ENCODE measurements at places on chromosomes 3 and 15.

DNA sequence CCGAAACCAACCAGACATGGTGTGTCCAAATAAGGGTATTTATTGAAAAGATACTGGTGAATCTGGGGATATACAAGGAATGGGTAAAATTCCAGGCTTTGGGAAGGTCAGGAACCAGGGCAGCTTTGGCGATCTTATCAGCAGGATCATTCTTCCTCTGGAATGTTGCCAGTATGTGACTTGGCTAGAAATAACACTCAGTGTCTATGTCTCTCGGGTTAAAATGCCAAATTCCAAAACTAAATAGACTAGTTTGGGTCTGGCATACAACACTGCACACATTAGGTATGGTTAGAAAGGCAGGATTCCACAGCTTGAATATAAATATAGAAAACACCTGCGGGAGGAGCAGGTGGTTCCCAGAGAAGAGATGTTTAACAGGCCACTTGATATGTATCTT is 220.2 kb upstream of the CD96 start:
- DNase-seq: no peak

GRCh38 chr3:134829721-134830120 is 34.7 kb downstream of the EPHB1 start:
- no peak for DNase-seq

GRCh38 chr15:78415284-78415683 is 22.7 kb upstream of the IREB2 start:
- DNase-seq: peak; percentile 47

- no peak for DNase-seq
Observed at GRCh38 chr15:43519196-43519595, 1.8 kb downstream of the MAP1A start.

GRCh38 chr3:21356402-21356801 is 394.6 kb downstream of the ZNF385D start:
- DNase-seq: no peak

DNA sequence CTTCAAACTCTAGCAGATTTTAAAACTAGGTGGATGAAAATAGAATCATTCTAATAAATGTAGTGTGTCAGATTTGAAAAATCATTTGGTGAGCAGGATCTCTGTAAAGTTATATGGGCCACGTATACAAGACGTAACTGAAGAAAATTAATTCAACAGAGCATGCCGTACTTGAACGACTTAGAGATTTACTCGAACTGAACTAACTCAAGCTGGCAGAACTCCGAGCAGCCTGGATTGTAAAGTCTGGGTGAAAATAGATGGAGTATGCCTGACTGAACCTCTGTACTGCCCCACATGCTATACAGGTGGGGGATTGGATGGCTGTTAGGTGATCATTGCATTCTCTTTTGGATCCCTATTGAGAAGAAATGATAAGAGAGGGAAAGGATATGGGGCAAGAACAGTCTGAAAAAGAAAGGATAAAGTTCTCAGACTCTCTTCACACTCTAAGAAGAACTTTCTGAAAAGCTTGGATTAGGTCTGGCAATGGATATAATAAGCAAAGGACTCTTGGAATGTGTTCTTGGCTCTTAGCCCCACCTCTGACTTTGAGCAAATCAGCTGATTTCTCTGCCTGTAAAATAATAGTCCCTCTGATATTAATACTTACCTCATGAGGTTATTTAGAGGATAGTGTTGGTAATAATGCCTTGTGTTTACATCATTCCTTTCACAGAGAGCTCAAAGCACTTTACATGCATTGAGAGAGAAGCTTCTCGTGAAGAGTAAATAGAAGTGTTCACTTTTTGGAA is 147.5 kb downstream of the FILIP1L start:
- peak; percentile 73 for DNase-seq

DNA sequence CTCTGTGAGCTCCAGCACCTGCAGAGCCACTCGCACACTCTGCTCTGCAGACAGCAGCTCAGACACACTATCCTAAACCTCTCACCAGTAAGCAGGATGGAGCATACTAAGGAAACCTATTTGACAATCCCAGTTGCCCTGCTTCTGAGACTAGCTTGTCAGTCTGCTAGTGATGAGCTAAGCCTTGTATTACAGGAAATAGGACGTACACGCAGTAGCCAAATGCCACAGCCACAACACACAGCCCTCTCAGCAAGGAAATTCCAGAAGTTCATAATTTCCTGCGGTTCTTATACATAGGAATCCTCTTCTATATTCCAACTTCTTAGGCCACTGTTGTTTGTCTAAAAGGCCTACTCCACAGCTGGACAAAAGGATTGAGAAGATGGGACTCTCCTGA is 74.5 kb downstream of the MYLK start:
- DNase-seq: peak; percentile 81

DNA sequence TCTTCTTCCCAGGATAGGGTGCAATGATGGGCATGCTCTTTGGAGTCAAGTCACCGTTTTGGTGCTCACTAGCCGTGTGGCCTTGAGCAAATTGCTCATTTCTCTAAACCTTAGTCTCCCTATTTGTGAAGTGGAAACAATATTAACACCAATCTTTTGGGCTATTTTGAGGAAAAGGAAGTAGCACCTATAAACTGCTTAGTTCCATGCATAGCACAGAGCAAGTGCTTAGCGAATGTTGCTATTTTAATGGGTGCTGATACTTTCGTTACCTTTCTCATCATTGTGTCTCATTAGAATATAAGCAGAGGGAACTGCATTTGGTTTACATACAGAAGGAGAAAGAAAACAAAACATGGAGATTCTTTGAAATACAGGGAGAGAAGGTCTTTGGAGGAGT is 66.1 kb downstream of the BOC start:
- no peak for DNase-seq

GRCh38 chr15:75204340-75205063 is 2.8 kb downstream of the C15orf39 start:
- peak; percentile 91 for DNase-seq

GRCh38 chr3:31291818-31292217 is 240.9 kb upstream of the STT3B start:
- DNase-seq: no peak

DNA sequence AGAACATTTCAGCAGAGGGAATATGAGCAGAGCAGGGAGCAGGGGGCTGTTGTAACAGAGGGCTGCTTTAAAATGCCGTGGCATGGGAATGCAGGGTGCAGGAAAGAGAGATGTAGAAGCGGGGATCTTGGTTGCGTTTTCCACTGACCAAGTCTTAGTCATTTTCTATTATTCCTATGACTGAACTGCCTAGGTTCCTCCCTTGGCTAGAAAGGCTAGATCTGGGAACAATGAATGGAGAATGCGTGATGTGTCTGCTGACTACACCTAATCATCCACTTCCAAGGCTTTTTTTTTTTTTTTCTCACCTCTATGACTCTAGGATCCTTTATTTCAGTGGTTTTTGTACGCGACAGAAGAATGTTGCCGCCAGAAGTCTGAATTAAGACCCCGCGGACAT is 607.4 kb upstream of the TBL1XR1 start:
- DNase-seq: no peak

- no peak for DNase-seq
Observed at GRCh38 chr3:170352936-170353335, 4.6 kb upstream of the SKIL start.

- DNase-seq: peak; percentile 40
Observed at GRCh38 chr3:72664184-72664975, 183.9 kb downstream of the SHQ1 start.

DNA sequence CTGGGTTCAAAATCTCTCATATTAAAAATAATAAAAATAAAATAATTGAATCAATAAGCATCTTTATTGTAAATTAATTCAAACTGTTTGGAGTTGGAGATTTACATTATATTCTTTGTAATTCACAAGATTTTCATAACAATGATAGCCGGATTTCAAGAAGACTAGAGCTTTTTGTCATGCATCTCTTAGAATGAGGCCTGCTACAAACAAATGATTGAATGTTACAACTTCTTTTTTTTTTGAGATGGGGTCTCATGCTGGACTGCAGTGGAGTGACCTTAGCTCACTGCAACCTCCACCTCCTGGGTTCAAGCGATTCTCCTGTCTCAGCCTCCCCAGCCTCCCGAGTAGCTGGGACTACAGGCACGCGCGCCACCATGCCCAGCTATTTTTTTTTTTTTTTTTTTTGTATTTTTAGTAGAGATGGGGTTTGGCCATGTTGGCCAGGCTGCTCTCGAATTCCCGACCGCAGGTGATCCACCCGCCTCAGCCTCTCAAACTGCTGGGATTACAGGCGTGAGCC is 3.5 kb downstream of the SLTM start:
- no peak for DNase-seq

DNA sequence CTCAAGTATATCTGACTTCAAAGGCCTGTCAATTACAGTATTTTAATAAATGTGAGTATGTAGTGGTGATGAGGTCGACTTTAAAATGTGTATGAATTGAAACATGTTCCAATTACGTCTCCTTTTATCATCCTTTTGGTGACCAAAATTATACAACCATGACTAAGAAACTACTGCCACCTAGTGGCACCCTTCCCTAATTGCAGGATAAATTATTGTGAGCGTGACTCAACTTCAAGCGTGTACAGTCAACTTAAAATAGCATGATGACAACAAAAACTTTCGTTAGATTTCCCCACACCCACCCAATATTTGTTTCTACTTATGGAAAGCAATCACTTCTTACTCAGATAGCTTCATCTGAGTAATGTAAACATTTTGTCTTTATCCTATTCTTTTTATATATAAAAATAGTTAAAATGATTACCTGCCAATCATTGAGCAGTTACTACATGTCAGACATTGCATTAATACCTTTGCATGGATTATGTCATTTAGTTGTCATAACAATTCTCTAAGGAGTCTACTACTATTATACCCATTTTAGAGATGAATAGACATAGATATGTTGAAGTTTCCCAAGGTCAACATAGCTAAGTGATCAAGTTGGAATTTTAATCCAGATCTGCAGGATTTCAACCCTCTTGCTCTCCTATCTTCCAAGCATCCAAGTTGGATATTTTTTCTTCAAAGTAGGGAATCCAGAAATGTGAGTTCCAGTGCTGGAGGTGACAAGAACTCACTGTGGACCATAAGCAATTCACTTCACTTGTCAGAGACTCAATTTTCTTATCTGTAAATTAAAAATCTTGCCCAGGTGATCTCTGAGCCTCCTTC is 106.0 kb downstream of the MEX3B start:
- peak; percentile 56 for DNase-seq

GRCh38 chr3:144229953-144230352 is 258.3 kb downstream of the DIPK2A start:
- no peak for DNase-seq

DNA sequence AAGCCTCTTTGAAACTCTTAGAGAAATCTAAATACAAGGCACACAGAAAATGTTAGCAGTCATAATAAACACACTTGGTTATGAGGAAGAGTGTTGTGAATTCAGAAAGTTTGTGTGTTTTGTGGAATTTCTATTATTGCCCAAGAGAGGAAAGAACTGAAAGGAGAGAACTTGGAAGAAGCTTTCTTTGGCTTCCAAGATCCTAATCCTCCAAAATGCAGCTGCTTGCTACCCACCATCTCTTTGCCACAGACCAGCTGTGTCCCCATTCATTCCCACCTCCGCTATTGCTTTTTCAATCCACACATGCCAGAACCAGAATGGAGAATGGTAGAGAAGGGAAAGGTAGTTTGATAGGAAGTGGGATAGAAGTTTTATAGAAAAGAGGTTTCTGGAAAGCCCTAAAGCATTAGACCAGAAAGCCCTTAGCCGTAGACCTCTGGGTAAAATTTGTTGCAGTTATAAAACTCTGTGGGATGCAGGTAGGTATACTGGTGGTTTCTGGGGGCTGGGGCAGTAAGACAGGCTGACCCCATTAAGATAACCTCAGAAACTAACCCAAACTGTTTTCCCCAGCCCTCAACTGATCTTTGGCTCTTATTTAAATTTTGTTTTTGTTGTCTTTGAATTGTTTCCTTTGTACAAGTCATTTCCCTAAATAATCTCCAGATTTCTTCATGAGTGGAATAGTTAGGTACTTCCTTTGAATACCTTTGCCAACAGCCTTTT is 108.5 kb downstream of the FILIP1L start:
- DNase-seq: peak; percentile 39

GRCh38 chr3:164326714-164327113 is 751.6 kb downstream of the SI start:
- DNase-seq: no peak

- no peak for DNase-seq
Observed at GRCh38 chr3:33914212-33914611, 115.8 kb downstream of the PDCD6IP start.

- peak; percentile 60 for DNase-seq
Observed at GRCh38 chr15:35560870-35561269, 14.9 kb upstream of the DPH6 start.

DNA sequence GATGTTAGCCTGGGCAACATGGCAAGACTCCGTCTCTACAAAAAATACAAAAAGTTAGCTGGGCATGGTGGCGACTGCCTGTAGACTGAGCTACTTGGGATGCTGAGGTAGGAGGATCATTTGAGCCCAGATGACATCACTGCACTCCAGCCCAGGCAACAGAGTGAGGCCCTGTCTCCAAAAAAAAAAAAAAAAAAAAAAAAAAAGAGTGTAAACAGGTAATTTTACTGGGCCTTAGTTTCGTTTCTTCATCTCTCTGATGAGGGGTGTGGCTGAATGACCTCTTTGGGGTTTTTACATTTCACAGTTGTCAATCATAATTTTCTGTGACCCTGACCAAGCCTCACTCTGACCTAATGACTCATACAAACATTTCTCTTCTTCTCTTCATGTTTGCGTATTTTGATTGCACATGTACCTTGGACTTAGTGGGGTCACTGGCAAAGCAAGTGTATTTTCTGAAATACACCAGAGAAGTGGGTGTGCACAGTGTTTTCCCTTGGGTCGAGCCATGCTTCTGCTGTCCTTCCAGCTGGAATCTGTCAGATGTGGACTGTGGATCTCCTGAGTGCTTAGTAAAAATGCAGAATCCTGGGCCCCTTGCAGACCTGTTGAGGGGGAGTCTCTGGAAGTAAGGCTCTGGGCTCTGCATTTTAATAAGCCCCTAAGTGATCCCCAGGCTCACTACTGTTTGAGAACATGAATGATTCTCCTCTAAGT is 140.5 kb downstream of the FNDC3B start:
- no peak for DNase-seq

- no peak for DNase-seq
Observed at GRCh38 chr3:182067423-182067822, 355.7 kb downstream of the SOX2 start.

- DNase-seq: no peak
Observed at GRCh38 chr15:41341519-41341918, 8.8 kb downstream of the NUSAP1 start.

DNA sequence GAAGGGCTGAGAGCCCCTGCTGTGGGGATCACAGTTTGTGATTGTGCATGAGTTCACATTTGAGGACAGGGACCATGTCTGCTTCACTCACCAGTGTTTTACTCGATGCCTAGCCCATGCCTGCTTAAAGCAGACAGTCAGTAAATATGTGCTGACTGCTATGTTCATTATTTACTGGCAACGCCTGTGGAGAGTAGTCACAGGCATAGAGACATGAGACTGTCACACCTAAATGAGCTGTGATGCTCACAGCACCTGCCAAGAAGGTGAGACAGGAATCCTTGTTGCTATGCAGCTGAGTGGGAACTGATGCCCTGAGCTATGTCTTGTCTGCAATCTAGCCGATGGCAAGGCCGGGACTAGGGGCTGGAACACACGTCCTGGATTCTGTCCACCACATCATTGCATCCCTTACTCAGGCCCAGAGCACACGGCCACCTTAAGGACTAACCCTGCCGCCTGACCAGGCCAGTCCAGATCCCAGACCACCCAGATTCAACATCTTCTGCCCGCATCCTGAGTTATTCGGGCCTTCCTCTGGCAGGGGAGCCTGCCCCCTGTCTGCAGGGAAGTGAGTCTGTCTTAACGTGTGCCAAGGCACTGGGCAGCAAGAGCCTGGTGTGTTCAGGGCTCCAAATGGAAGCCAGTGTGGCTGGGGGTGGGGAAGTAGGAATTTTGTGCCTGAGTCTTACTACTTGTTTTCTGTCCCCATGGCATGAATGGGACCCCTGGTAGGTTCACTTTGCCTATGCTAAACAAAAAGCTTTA is 44.8 kb downstream of the FGD5 start:
- no peak for DNase-seq
